ENCODE measurements at places on chromosomes 6 and 20.

GRCh38 chr6:24010133-24010532 is 115.9 kb upstream of the NRSN1 start:
- no peak for DNase-seq

DNA sequence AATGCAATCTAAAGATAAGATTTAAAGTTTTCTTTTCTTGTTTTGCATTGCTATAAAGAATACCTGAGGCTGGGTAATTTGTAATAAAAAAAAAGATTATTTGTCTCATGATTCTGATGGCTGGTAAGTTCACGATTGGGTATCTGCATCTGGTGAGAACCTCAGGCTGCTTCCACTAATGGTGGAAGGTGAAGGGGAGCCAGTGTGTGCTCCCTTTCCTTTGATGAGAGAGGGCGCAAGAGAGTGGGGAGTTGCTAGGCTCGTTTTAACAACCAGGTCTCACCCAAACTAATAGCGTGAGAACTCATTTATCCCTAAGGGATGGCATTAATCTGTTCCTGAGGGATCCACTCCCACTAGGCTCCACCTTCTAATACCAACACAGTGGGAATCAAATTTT is 353.2 kb downstream of the BTBD3 start:
- DNase-seq = no peak

- DNase-seq = no peak
Measured at GRCh38 chr6:166633732-166634535, 6.9 kb upstream of the RPS6KA2 start.

DNA sequence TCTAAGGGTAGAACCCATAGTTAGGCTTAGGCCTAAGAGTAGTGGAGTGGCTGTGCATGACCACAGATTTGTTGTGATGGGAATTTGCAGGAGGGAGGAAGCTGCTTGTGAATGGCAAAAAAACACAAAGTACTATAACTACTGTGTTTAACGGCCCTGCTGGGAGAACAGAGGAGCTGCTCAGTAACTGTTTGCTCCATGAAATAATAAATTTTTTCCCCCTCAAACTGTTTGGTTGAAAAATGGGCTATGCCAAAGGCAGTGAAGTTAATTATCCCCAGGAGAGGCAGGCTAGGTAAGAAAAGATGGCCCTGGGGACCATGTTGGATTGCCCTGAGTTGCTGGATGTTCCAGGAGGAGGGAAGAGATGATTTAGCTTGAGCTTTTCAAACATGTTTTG is 256.5 kb upstream of the PRND start:
- DNase-seq = no peak

DNA sequence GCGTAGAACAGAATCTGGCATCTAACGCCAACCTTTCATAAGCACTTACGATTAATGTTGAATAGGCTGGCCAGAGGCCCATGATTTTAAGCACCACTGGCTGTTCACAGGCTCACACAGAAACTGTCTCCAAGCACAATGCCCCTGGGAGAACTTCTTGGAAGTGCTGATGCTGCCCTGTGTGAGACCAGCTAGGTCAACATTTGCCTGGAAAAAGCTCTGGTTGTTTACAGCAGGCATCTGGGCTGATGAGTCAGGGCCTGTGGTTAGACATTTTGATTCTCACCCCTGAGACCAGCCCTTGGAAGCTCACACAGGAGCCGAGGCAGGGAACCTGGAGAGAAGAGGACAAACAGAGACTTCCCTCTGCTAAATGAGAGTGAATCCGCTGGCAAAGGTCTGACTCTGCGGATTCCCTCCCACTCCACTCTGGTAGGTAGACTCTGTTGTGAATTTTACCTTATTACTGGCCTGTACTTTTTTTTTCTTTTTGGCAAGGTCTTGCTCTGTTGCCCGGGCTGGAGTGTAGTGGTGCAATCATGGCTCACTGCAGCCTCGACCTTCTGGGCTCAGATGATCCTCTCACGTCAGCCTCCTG is 6.8 kb upstream of the SULF2 start:
- no peak for DNase-seq
